ENCODE measurements at places on chromosomes 5 and 9. TPM values are rescaled to one million over a fixed set of nuclear protein-coding genes. Genes with fewer than 3 reads are reported as not detected.
A peak's percentile ranks its signal among the peaks of the same experiment; 100 is the strongest.

DNA sequence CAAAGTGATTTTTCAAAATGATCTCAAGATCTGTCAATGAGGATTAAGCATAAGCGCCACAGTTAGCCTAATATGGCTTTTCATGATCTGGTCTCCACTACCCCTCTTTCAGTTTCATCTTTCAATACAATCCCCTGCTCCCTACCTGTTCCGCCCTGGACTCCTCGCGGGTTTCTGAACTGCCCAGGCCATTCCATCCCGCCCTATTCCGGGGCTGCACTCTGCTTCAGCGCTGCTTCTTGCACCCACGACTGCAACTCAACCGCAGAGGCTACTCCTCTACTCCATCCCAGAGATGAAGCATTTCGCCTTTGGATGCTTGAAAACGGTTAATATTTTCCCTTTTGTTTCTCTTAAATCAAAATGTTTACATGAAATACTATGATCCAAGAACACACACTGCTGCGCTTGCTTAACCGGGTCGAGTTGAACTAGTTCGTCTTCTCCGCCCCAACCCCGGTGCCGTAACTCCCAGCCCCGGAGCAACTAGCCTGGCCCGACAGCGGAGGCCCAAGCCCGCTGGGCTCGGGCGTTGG is 716 bp upstream of the OTULIN start:
- no peak for DNase-seq

NKD2 gene
- 4.3 TPM for total RNA-seq

ZDHHC11B gene
- 2.5 TPM for total RNA-seq

SYK gene
- 26.2 TPM for total RNA-seq

DNA sequence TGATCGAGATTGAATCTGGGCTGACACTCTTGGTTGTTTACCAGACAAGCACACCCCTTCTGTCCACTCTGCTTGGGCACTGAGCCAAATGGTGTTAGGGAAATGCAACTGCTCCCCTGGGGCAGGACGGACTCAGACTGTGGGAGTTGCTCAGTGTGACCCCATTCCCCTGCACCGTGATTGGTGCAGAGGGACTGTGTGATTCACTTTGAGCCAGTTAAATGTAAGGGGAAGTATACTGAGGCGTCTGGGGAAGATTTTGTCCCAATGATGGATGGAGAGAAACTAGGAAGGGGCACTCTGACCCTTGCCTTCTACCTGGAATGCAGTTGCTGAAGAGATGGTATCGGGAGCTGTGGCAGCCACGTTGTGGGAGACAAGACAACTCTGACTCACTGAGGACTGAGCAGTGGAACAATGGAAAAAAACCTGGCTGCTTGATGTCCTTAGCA is 196.0 kb upstream of the ANKRD55 start:
- DNase-seq: no peak

- peak; percentile 76 for DNase-seq
Observed at GRCh38 chr9:132806723-132807421, 71.2 kb downstream of the AK8 start.

C9orf153 gene
- not detected for total RNA-seq

GRCh38 chr5:65830856-65831255 is 95.5 kb upstream of the ERBIN start:
- DNase-seq: no peak

STKLD1 gene
- 3.7 TPM for total RNA-seq

Measured in lower leg skin (tissue), 4 donors.